ENCODE measurements at places on chromosomes 7 and 10.

- no peak for DNase-seq
Measured at GRCh38 chr10:112907893-112908292, 42.2 kb upstream of the TCF7L2 start.

- DNase-seq: no peak
Measured at GRCh38 chr7:19327018-19327417, 181.8 kb upstream of the FERD3L start.

- DNase-seq: no peak
Measured at GRCh38 chr10:97011397-97011796, 174.4 kb downstream of the SLIT1 start.

GRCh38 chr10:104299031-104299904 lies 30.3 kb downstream of the GSTO2 start:
- DNase-seq: no peak

DNA sequence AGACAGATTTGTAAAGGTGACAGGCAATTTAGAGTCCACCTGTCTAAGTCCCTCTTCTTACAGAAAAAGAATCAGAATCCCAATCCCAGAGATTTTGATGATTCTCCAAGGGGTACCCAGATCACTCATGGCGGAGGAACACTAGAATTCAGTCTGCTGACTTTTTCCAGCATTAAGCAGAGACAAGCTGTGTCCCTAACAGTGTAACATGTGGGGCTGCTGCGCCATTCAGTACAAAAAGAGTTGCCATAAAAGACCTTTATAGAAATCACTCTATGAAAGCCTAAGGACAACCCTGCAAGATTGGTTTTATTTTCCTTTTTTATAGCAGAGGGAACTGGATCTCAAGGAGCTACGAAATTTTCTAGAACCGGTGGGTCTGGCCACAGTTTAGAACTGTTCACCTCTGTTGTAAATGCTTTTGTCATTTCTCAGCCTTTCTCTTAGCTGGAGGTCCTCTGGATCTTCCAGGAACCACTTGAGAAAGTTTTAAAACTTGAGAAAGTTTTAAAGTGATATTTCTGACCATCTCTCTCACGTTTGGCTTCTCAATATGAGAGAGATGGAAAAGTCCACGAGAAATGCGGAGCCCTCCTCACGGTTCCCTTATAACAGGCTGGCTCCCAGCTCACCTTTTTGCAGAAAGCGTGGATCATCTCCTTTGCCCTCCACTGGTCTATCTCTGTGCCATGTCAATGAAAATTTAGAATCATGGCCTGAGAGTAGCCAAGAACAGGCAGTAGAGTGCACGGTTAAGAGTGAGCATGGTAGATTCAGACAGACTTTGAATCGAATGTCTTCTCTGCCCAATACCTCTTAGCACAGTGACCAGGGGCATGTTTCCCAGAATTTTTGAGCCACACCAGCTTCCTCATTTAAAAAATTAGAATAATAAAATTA lies 826 bp downstream of the GIMAP7 start:
- no peak for DNase-seq

- no peak for DNase-seq
Measured at GRCh38 chr10:88121361-88121760, 257.9 kb downstream of the PTEN start.

GRCh38 chr10:23611308-23612029 lies 172.6 kb downstream of the OTUD1 start:
- no peak for DNase-seq

GRCh38 chr10:79378647-79379511 lies 31.6 kb downstream of the PPIF start:
- no peak for DNase-seq

- no peak for DNase-seq
Measured at GRCh38 chr10:89367529-89367928, 10.3 kb upstream of the IFIT1B start.

DNA sequence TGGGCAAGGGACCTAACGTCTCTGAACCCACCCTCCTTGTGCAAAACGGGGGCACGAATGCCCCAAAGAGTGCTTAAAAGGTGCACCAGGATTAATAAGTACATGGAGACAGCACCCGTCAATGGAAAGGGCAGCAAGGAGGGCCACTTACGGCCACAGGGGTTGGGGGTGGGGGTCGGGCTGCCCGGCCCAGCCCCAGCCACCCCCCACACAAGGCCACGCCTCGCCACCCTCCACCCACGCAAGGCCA lies 213.4 kb downstream of the MAD1L1 start:
- no peak for DNase-seq

DNA sequence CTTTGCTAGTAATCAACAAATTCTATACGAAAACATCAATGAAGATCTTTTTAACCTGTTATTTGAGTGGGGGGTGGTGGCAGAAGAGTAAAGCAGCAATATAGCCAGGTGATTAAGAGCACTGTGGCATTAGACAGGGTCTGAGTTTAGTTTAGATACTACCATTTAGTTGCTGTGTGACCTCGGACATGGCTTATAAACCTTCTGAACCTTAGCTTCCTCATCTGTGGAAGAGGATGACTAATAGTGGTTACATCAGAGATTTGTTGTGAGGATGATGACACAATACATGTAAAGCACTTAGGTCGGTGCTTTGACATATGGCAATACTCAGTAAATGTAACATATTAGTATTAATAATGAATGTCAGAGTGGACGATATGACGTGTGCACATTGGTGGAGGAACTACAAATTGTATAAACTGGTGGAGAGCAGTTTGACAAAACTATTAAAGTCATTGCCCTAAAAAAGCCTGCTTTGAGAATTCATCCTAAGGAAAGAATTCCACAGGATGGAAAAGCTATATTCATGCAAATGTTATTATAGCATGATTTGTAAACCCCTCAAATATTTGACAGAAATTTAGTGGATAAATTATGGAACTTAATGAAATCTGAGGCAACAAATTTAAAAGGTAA lies 24.3 kb downstream of the SPAG6 start:
- DNase-seq: no peak

DNA sequence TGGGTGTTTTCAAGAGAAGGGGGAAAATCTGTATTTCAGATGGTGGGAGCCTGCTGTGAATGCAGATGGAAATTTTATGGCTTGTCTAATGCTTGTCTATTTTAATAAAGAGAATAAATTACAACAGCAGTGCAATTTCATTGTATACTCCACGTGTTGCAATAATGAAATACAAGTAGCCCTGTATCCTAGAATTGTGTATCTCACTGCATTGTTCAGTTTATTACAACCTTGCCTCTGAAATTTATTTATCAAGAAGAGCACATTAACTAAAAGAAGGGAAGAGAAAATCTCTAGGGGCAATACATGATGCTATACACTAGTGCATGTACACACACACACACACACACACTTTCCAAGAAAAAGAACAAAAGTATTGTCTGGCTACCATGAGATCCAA lies 21.8 kb downstream of the ANK3 start:
- DNase-seq: no peak

- DNase-seq: no peak
Measured at GRCh38 chr10:26969145-26969926, 108.6 kb upstream of the ABI1 start.

- DNase-seq: no peak
Measured at GRCh38 chr10:86500846-86501245, 20.7 kb downstream of the WAPL start.

DNA sequence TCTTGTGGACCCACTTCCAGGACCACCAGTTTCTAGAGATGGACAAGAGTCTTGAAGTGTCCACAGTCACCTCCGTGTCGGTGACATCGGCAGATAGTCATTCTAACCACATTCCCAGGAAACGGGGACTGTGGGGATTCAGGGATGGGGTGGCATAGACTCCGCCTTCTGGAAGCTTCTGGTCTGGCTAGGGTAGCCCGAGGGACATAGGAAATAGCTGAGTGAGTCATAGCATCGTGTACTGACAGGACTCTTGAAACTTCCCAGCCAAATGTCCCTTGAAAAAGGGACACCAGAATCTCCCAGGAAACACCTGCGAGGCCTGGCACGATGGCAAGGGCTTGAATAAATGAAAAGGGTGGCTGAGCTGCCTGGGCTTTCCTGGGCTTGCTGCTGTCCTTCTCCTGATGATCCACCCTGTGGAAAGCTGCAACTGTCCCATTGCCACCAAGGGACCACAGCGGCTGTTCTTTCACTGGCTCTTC lies 84.1 kb upstream of the LRRC4 start:
- DNase-seq: no peak

DNA sequence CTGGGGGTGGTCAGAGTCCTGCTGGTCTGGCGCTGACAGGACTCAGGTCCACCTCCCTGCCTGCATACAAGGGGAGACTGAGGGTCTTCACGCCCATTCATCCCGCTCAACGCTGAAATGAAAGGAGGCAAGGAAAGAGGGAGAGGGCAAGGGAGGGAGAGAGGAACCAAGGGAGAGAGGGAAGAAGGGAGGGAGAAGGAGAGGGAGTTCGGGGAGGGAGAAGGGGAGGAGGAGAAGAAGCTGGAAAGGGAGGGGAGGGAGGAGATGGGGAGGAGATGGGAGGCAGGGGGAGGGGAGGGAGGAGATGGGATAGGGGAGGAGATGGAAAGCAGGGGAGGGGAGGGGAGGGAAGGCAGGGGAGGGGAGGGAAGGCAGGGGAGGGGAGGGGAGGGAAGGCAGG lies 69.4 kb upstream of the INPP5A start:
- no peak for DNase-seq

- DNase-seq: no peak
Measured at GRCh38 chr10:6871128-6871527, 291.1 kb upstream of the PRKCQ start.

DNA sequence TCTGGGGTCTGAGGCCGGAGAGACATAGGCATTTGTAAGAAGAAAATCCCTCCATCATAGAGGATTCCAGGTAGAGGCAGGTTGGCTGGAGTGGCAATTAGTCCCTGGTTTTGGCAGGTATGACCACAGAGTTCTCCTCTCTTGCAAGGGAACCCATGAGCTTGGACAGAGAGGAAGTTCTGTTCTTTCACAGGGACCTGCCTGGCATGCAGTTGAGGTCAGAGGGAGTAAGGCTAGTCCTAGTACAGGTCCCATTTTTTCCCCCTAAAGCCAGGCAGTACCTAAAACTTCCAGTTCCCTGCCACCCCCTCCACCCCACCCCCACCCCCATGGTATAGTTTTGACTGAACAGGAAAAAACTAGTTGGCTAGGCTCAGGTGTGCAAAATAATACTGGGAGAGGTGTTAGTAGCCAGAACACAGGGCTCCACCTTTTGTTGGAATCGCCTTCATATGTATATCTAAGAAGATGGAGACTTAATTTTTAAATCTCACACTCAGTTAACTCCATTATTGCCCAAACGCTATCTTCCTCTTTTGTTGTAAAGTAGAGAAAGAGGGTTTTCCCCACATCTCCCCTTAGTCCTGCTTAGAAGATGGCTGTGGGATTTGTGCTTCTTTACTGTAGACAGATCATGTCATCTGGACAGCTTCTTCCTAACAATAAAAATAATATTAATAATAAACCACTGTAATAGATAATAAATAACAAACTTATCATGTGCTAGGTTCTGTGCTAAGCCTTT lies 188.1 kb downstream of the TCF7L2 start:
- no peak for DNase-seq

DNA sequence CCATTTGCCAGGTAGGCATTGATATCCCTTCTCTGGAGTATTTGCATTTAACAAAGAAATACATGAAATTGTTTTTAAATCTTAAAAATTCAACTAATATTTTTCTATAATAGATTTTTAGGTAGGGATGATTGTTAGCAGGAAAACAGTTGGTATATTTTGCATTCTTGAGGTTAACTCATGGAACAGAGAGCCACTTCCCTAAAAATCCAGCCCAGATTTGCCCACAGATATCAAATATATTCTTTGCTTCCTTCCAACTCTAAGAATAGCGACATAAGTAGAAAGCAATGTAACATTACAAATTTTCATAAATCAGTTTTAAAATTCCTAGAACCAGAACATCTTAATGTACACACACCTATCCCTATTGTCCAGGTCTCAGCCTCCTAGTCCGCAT lies 45.0 kb upstream of the ANLN start:
- DNase-seq: no peak

DNA sequence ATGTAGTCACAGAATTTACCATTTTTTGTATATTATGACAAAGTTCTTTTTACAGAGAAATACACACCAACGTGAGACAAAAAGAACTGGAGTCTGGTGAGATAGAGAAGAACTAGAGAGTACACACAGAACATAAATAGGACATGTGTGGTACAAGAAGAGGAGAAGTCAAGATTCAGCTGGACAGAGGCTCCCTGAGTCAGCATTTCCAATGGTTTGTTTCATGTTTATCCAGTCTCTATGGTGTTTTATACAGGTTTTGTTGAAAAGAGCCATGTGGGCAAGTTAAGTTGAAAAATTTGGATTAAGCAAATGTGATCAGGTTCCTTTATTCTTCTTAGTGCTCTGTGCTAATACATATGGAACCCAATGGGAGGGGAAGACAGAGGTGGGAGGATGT lies 105.5 kb upstream of the AKR1E2 start:
- no peak for DNase-seq

DNA sequence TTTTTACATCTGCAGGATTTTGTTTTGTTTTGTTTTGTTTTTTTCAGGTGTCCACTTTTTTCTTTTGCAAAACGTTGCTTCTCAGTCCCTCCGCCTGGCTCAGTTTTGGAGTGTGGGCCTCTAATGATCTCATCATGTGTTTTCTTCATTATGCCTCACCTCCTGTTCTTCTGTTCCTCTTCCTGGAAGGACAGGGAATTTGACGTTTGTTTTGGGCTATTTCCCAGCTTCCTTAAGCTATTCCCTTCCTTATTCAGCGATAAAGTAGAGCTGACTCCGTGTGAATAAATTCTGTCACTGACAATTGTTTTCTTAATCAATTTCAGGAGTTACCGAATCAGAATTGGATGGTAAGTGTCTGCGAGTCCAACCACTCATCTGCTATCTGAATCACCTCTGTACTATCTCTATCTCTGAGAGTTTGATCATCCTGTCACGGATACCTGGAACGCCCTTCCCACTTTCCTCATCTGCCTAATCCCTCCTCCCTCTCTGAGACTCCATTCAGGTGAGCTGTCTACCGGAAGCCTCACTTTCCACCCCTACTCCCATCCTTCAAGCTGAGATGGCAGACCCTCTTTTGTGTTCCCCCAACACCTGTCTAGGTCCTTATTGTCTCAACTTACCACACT lies 218.4 kb downstream of the GATA3 start:
- DNase-seq: no peak

DNA sequence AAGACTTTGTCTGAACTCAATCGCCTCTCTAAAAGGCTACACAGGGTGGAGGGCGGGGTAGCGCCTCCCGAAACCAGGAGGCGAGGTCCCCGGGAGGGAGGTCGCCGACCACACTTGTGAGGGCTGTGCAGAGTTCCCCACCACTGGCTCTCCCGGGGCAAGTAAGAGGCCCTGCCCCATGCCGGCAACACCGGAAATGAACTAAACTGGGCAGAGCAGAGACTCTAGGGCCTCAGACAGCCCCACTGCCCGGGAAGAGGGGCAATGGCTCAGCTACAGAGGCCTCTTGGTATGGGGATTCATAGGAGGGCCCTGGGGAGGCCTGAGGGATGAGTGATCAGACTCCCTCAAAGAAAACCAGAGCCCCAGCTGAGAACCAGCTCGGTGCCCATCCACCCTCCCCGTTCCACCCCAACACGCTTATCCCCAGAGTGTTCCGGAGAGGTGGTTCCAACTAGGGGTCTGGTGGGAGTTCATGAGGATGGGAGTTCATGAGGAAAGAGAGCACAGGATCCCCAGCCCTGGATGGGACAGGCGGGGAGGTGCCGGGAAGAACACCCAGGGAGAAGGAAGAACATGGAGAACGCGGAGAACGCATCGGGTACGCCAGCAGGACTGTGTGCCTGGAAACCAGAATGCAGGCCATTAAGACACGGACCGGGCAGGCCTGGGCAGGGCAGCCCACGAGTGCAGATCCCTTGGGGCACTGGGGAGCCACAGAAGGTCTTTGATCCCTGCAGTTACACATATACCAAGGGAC lies 89.4 kb upstream of the MYL10 start:
- DNase-seq: no peak

- no peak for DNase-seq
Measured at GRCh38 chr7:31874631-31875386, 187.8 kb downstream of the PPP1R17 start.
